ENCODE measurements at places on chromosomes 6 and 20.

- DNase-seq = no peak
These were observed 54.2 kb downstream of the CNR1 start for GRCh38 chr6:88111991-88112390.

DNA sequence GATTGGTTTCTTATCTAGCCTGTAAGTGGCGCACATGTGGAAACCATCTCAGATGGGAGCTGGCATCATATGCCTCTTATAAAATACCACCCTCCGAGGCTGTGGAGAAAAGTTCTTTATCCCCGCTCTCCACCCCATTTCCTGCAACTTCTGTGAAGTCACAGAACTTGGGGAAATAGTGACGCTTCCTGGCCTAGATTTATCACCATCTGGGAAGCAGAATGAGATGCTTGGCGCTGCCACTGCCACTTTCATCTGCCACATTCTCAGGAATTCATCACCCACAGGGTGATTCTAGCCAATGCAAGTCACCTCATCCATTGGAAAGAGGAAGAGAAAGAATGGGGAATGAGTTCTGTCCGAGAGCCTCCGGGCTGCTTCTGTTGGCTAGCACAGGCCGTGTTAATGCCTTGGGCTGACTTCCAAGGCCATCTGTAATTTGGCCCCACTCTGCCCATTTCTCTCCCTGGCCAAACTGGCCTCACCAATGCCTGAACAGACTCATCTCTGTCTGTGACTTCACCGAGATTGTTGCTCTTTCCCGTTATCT is 148.8 kb upstream of the SOX4 start:
- no peak for DNase-seq

DNA sequence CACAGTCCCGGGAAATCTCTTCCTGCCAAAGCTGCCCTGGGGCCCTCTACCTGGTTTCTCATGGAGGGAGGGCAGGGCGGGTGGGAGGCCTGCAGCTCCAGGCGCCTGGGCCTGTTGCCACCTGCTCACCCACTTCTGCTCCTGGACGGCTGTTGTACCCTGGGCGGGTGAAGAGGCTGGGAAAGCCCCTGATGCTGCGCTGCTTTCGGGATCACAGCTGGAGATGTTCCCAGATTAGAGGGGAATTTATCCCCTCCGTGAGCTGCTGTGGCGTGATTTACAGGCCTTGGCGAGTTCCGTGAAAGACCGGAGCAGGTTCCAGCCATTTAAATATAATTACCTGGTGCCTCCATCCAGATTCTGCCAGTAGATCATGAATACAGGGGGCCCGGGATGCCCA is 12.3 kb upstream of the VSTM2L start:
- DNase-seq = no peak

DNA sequence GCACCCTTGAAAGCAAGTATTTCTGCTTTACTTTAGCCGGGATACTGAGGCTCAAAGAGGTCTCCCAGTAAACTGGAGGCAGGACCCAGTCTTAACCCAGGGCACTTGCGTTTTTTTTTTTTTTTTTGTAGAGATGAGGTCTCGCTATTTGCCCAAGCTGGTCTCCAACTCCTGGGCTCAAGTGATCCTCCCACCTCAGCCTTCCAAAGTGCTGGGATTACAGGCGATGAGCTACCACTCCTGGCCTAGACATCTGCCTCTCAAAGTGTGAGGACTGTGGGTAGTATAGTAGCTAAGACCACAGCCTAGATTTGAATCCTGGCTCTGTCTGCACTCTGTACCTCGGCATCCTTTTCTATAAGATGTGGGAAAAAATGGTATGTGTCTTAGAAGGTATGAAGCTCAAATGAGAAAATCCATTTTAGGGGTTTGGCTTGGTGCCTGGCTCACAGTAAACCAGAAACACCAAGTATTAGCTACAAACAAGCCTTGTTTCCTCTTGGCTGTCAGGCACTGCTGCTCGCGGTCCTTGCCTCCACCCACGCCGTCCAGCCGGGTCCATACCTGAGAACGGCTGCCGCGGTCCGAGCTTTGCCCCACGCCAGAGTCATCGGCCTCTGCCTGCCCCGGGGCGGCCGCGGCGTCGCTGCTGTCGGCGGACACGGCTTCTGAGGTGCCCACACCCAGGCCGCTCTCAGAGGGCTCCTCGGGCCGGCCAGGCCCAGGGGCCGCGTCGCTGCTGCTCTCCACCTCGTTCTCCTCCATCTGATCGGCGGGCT is 1.2 kb downstream of the ZNF335 start:
- DNase-seq = no peak

- DNase-seq = no peak
These were observed 101.1 kb upstream of the EMILIN3 start for GRCh38 chr20:41467690-41468089.

- DNase-seq = no peak
These were observed 99.3 kb upstream of the CITED2 start for GRCh38 chr6:139473731-139474130.

DNA sequence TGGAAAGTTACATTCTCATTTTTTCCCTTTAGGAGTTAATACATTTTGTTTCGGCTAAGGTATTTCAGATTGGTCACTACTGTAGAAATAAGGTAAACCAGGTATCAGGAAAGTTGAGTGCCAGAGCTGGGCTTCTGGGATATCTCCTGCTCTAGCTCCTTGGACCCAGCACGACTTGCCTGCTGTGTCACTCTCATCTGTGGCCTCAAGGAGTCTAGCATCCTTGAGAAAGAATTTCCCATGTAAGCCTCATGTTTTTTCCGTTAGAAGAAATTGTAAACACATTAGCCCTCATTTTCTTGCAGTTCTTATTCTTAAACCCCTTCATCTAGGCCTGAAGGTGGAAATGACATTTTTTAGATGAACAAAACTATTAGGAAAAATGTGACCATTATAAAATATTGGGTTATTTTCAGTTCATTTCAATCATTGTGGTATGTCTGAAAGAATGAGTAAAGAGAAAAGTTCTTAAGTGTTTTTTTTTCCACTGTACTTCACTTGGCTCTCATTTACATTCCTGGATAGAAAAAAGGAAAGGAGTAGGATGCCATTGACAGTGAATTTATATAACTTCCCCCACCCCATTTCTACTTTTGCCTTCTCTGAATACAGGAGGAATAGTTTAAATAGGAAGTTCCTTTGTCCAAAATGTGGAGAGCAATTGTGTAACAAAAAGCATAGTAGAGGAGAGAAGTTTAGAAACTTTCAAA is 46.7 kb downstream of the CD2AP start:
- no peak for DNase-seq
